ENCODE measurements at places on chromosomes 2 and 18.
A peak's percentile ranks its signal among the peaks of the same experiment; 100 is the strongest.

DNA sequence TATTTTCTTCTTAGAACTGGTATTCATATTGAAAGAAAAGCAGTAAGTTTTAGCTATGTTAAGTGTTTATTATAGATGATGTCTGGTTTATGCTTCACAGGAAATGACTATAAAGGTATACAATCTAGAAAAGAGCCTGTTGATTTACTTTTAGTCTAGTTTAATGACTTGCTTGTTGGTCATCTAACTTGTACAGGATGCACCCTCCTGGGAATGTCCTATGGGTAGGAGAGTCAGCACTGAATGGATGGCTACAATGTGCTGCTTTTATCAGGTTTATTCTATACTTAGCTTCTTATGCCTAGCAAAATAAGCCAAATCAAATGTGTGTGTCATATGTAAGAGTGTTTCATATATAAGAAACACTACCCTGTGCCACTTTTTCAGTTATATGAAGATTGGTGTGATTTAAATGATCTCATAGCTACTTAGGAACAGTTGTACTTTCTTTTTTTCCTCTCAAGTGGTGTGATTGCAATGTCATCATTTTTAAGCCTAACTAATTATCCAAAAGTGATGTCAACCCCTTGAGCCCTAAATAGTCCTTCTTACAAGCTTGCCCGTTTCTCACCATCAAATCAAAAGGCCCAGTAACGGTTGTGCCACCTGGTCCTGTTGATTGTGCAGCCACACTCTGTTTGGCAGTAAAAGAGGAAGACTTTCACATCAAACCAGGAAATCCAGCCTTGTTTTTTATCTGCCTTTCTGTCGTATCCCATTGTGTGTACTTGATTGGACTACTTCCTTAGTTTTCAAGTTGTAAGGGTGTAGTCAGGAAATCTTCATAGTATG lies 176.0 kb downstream of the DIS3L2 start:
- DNase-seq: no peak

- no peak for DNase-seq
These were observed 451.8 kb downstream of the TGIF1 start for GRCh38 chr18:3901811-3902210.

- DNase-seq: no peak
These were observed 23.0 kb downstream of the CYTIP start for GRCh38 chr2:157420771-157421323.

DNA sequence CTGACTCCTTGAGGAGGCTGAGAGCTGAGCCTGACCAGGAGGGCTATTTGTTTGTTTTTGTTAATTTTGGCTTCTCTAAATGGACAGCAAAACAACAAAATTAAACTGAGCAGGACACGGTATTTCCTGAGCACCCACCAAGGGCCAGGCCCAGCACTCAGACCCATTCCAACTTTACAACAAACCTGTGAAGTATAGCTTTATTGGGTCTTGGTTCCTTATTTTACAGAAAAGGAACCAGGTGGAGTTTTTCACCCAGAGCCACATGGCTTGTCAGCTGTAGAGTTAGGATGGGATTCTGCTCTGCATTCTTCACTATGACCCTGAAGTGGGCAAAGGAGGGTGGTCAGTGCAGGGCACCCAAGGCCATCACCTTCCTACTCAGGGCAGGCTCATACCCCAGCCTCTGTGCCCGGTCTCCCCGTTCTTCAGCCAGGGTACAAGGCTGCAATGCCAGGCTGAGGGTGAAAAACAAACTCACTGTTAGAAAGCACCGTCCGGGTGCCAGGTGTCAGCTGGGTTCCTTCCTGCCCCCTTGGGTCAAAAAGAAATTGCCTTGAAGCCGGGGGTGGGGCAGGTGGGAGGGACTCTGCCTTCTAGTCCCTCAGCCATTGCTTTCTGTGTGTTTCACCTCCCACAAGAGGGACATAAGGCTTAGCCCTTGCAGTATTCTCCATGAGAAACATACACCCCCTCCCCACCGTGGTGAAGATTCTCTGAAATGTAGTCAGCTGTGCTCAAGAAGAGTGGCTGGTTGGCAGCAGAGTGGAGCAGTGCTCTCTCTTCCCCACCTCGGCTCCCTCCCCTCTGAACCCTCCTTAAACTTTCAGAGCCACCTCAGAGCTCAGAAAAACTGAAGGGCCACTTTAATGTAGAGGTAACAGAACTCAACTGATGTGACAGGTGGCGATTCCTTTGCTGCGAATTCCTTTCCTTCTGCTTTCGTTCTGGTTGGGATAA lies 2.2 kb downstream of the PSD4 start:
- DNase-seq: peak; percentile 43

DNA sequence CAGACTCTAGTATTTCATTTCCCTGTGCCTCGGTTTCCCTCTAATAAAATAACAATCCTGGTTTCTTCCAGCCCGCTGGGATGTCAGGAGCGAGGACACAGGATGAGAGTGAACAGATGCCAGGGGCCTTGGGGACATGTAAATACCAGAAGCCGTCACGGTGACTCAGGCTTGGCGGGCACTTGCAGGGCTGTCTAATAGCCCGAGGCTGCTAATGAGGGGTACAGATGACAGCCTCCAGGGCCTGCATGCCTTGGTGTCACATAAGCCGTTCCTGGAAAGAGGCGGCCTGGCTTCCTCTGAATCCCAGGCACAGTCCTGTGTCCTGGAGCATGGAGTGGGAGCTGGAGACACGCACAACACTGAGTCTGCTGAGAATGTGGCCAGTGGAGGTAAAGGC lies 28.2 kb downstream of the HS1BP3 start:
- peak; percentile 89 for DNase-seq

DNA sequence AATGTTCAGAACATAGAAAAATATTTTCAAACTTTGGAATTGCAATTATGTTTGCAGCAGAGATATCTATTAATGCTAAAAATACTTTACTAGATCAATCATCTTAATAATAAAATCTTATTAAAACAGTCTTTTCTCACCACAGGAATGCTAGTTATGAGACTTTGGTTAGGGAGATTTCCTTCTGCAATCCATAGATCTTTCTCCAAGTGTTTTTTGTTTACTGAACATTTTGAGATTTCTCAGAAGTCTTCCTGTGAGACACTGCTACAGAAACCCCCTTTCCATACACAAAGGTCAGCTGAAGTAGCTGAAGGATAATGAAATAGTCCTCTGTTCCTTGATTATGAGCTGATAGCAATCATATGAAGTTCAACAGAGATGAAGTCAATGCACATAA lies 59.4 kb upstream of the RAPH1 start:
- DNase-seq: no peak

GRCh38 chr2:222854773-222855700 lies 5.8 kb upstream of the ACSL3 start:
- DNase-seq: peak; percentile 92

DNA sequence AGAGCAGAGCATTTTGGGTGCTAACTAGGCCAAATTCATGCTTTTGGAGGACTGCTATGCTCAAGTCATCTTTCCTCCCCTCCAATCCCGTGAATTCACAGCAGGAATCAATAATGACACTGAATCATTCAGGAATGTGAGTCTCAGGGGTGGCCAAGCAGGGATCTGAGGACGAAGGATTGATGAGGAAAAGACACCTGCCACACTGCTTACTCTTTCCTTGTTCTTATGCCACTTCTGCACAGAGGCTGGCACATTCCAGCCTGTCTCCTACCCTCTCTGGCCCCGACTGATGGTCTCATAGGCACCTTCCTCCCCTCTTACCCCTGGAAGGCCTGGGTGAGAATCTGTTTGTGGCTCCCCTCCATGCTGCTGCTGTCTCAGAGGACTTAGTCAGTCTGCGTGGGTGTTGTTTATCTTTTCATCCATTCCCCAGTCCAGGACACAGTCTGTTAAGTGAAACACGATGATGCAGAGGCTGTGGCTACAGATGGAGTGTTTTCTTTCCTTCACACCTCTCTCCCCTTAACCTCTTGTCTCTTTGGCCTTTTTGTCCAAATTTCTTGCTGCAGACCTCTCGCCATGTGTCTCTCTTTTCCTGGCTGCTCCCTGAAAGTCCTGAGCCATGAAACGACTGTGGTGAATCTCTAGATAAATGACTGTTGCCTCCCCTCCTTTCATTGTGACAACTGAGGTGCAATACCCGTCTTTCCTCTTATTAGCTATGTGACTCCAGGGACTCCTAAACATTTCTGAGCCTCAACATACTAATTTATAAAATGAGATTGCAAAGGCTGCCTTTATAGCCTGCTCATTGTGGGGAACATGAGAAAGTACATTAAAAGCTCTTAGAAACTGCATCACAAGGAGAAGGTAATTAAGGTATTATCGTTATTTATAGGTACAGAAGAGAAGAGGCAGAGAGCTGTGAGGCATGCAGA lies 86.9 kb downstream of the RDH14 start:
- DNase-seq: no peak

- no peak for DNase-seq
These were observed 152.8 kb downstream of the SMAD2 start for GRCh38 chr18:47777626-47778025.

DNA sequence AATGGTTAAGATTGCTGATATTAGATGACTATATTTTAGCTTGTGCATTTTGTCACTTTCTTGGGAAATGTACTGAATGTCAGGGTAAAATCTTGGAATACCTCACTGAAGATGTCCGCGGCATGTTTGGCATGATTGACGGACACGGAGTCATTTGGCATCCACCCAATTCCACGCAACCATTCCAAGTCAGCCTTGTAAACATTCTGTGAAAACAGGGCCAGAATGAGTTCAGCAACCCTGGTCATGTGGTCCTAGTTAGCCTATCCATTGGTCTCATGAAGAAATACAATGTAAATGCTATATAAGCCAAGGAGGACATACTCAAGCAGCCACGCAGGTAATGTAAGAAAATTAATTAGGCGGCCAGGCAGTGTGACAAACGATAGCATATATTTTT lies 159.5 kb downstream of the RIF1 start:
- no peak for DNase-seq

DNA sequence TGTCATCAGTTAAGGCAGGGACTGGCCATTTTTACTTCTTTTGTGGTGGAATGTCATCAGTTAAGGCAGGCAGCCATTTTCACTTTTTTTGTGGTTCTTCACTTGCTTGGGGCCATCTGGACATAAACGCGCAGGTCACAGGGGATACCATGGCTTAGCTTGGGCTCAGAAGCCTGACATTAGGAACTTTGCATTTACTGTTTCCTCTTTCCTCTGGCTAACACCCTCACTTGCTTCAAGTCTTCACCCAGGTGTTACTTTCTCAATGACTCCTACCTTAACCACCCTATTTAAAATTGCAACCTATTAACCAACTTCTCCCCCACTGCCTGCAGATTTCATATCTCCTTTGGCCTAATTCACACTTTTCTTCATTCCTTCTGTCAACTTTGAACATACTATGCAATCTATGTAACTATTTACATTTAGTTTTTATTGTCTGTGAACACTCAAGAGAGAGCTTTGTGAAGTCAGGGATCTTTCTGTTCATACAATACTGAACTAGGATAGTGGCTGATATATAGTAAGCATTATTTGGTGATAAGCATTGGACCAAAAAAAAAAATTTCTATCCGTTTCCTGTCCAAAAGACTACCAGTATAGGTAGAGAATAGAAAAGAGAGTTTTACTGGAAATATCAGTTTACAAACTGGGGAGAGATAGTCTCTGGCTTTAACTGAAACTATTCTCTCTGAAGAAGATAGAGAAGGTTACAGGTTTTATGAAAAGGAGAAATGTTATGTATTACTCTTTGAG lies 600.1 kb upstream of the ZNF804A start:
- peak; percentile 0 for DNase-seq

DNA sequence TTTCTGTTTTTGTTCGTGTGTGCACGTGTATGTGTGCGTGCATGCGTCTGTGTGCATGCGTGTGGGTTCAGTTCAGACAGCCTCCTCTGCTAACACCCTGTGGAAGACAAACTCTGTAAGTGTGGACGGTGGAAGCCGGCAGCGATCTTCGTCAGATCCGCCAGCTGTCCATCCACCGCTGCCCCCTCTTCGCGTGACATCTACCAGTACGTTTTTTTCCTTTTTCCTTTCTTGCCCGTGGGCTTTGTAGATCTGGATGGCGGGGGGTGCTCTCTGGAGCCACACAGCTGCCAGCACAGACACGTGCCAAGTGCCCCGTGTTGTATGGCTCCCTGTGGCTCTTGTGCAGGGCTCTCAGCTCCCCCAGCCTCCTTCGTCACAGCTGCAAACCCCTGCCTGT lies 32.3 kb downstream of the ITGB1BP1 start:
- DNase-seq: no peak

- DNase-seq: no peak
These were observed 556 bp downstream of the DNMT3A start for GRCh38 chr2:25341011-25341727.

All from NCI-H524 (cell line).